ENCODE measurements at places on chromosomes 5 and 9.

DNA sequence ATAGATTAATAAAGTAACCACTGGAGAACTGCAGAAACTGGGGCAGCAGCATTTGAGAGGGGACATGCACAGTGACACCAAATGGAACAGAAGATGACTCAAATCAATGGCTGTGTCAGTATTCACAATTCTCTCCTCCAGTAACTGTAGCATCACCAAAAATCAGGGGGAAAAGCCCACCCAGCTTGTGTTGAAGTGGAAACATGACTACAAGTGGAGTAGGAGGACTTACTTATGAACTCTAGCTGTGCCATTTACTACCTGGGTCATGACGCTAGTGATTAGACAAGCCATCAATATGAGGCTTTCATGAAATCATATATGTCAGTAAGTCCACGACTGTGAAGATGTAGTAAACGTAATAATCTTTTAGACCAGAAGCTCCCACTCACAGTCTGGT is 199.8 kb upstream of the PTGER4 start:
- DNase-seq, result no peak

- no peak for DNase-seq
Observed at GRCh38 chr9:19624519-19624918, 164.3 kb downstream of the SLC24A2 start.

- DNase-seq, result no peak
Observed at GRCh38 chr9:120932086-120932823, 5.7 kb upstream of the TRAF1 start.

DNA sequence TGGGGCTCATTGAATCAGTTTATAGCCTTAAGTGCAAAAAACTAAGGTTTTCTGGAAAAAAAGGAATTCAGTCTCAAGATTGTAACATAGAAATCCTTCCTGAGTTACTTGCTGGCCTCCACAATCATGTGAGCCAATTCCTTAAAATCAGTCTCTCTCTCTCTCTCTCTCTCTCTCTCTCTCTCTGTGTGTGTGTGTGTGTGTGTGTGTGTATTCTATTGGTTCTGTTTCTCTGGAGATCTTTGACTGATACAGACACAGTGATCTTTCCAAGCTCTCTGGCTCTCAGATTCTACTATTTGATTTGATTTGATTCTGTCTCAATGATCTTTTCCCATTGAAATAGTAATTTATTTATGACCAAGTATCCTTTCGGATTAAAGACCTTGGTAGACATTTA is 74.6 kb downstream of the CFAP95 start:
- no peak for DNase-seq

- no peak for DNase-seq
Observed at GRCh38 chr5:78001197-78001596, 225.1 kb upstream of the TBCA start.

DNA sequence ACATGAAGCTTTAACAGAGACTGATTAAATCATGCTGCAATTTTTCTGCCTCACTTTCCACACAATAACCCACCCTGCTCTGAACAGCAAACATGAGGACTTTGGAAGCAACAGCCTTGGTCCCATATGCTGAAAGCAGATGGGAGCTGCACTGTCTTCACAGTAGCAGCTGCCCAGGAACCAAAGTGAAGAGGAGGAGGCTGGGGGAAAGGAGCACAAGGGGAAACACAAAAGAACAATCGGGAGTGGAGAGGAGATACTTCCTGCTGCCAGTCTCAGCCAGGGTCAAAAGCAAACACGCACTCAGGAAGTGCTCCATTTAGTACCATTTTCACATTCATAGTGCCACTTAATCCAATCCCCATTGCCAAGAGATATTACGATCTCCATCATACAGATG is 183.3 kb upstream of the PUM3 start:
- no peak for DNase-seq

DNA sequence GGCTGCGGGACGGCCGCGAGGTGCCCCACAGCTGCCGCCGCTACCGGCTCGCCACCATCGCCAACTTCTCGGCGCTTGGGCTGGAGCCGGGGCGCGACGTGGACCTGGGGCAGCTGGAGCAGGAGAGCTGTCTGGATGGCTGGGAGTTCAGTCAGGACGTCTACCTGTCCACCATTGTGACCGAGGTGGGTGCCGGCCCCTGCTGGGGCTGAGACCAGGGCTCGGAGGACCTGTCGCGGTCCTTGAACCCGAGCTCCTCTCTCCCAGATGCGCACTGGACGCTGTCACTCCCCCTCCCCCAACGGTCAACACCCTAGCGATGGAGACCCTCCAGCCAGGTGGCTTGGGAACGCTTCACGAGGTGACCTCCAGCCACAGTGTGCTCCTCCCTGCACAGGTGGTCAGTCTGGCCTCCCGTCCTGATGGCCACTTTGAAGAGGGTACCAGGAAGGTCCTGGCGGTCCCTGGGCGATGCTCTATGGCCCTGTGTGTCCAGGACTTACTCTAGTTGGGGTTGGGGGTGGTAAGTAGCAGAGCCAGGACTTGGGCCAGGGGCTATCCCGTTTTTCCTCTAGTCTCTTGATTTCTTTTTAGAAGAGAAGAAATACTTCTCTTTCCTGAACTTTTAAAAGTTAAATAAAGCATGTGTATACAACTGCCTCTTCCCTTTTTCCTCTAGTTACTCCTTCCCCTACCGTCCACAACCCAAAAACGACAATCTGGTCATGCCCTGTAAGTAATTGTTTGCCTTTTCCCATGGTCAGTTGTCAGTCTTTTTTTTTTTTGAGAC is 866 bp downstream of the SLC22A5 start:
- DNase-seq, result no peak

- no peak for DNase-seq
Observed at GRCh38 chr5:54080831-54081230, 229.5 kb downstream of the ARL15 start.

DNA sequence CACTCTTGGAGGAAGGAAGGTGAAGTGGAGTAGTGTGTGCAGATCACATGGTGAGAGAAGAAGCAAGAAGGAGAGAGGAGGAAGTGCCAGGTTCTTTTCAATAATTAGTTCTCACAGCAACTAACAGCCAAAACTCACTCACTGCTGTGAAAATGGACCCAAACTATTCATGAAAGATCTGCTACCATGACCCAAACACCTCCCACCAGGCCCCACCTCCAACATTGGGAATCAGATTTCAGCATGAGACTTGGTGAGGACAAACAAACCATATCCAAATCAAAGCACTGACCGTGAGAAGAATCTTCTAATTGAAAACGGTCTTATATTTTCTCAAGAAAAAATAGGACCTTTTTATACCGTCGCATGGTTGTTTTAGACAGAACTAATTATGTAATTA is 468.7 kb upstream of the TYRP1 start:
- no peak for DNase-seq

DNA sequence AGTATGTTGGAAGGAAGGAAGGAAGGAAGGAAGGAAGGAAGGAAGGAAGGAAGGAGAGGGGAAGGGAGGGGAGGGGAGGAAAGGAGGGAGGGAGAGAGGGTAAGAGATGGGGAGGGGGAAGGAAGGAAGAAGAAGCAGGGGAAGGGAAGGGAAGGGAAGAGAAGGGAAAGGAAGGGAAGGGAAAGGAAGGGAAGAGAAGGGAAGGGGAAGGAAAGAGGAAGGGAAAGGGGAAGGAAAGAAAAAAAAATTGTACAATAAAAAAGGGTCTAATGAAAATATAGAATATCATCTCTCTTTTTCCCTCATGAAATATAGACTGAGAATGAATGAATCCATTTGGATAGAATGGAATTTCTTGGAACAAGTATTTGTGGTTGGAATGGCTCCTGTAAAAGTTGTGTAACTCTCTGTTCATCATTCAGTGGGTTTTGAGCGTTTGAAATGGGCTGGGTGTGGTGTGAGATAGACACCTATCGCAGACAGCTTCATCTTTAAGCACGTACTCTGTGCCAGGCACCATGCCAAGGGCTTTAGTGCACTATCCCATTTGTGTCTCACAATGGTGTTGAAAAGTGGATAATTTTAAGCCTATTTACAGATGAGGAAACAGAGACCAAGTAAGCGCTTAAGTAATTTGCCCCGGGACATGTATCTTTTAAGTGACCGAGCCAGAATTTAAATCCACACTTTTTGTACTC is 11.6 kb upstream of the PAPPA start:
- no peak for DNase-seq

DNA sequence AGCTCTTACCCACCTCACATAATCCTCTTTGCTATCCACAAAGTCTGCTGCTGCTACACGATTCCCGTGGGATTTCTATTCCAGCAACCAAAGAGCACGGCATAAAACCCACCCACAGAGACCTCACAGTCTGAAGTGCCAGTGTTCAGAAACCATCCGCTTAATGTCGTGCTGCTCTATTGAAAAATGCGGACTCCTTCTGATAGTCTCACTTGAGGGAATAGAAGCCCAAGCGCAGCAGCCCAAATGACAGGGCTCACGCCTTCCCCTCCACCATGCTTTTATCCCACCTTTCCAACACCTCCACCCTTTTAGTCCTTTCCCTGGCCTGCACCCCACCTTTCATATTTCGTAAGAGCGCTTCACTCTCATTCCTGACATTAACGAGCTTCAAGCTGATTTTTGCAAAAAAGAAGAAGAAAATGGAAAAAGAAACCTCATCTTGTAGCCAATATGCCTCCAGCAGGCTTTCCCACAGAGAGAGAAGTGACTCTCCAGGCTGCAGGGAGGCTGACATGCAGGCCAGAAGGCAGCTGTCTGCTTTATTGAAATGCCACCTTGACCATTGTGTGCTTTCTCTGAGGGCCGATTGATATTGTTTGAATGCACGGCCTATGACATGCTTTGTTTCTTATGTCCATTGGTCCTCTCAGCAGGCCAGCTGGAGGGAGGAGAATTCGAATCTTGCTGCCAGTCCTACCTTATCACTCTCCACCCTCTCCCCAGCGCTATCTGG is 70.6 kb upstream of the PCSK1 start:
- DNase-seq, result no peak

GRCh38 chr9:93815135-93815534 is 140.0 kb downstream of the BARX1 start:
- no peak for DNase-seq

DNA sequence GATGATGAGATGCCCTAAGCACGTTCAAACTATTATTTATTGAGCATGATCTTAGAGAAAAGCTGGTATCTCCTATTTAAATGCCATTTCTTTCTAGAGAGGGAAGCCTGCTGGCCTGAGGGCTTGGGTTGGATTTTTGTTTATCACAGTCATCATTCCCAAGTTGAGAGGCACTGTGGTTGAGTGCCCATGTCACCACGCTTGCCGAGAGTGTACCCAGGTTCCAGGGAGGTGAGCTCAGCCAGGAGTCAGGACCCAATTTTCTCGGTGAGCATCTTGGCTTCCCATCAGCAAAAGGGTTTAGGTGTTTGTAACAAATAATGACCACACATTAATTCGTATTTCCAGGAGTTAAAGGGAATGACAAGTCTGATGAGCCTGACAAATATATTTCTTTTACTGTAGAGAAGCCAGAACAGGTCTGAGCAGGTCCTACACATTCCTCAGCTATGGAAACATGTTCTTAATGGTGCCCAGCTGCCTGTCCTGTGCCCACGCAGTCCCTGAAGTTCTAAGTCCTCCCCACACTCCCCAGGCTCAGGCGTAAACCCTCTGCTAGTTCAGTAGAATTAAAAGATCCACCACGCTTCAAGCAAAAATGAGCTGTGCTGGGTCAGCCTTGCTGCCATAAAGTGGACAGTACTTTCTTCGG is 258.9 kb upstream of the IRX2 start:
- DNase-seq, result no peak

GRCh38 chr9:744046-744712 is 97.3 kb upstream of the DMRT1 start:
- DNase-seq, result no peak

- no peak for DNase-seq
Observed at GRCh38 chr5:40258222-40258621, 421.5 kb upstream of the PTGER4 start.
